RKO (cell line): ENCODE measurements at places on chromosomes 5 and 9.
A peak's percentile ranks its signal among the peaks of the same experiment; 100 is the strongest.

- no peak for DNase-seq
Measured at GRCh38 chr9:20604562-20604961, 17.7 kb downstream of the MLLT3 start.

DNA sequence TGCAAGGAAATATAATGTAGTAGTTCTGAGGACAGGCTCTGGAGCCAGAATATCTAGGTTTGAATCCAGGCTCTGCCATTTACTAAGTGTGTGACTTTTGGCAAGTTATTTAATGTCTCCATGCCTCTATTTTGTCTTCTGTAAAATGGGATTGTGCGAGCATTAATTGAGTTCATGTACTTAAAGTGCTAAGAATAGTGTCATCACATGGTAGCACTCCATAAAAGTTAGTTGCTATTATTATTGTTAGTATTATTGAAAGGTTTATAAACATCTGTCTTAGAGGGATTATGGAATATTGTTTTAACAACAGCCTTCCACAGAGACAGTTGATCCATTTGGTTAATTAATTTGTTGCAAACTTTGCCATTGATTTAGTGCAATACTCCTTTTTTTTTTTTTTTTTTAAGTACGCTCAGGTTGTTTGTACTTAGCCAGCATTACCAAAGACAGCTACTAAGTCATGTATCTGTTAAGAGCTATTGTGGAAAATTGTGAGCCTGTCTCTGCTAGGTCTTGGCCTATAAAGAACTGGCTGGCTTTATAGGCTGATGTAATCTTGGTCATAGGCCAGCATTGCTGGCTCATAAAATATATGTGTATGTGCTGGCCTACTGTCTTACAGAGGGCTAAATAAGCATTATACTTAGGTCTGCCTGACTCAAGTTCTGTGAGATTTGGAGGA lies 174.7 kb downstream of the WDR70 start:
- peak; percentile 15 for DNase-seq

GRCh38 chr9:120935383-120935857 lies 8.8 kb upstream of the TRAF1 start:
- DNase-seq, result no peak

- no peak for DNase-seq
Measured at GRCh38 chr5:66443462-66444130, 152.6 kb upstream of the MAST4 start.

DNA sequence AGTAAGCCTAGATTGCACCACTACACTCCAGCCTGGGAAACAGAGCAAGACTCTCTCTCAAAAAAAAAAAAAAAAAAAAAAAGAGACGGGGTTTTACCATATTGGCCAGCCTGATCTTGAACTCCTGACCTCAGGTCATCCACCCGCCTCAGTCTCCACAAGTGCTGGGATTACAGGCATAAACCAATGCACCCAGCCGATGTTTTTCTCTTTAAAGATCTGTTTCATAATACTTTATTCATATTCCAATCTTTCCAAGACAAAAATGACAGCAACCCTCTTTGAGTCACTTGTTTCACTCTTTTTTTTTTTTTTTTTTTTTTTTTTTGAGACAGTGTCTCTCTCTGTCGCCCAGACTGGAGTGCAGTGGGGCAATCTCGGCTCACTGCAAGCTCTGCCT lies 13.6 kb upstream of the LMNB1 start:
- DNase-seq, result no peak

- no peak for DNase-seq
Measured at GRCh38 chr9:8782237-8782636, 982.7 kb upstream of the DMAC1 start.

DNA sequence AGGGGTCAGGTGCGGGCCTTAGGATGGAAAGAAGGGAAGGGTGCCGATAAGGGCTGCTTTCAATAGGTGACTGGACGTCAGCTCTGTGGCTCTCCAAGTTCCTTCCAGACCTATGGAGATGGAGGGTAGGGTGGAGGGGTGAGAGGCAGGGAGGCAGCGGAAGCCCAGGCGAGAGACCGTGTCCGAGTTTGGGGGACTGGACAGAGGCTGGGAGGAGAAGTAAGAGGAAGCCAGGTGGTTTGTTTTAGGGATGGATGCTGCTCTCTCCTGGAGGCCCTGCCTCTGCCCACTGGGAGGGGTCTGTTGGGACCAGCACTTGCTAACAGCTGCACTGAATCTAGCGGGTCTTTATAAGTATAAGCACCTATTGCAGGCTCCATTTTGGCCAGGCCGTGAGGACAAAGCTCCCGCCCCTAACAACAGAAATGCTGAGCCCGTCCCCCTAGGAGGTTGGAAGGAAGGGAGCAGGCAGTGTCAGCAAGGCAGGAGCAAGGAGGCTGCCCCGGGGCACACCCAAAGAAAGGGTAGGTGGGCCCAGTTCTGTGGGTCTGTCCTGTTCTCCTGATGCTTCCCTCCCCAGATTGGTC lies 167.5 kb downstream of the DAB2IP start:
- no peak for DNase-seq

- peak; percentile 13 for DNase-seq
Measured at GRCh38 chr5:74206579-74207550, 433.7 kb downstream of the ENC1 start.

- no peak for DNase-seq
Measured at GRCh38 chr9:119736491-119737454, 367.5 kb upstream of the BRINP1 start.

- DNase-seq, result no peak
Measured at GRCh38 chr9:125820100-125820804, 73.1 kb downstream of the PBX3 start.

DNA sequence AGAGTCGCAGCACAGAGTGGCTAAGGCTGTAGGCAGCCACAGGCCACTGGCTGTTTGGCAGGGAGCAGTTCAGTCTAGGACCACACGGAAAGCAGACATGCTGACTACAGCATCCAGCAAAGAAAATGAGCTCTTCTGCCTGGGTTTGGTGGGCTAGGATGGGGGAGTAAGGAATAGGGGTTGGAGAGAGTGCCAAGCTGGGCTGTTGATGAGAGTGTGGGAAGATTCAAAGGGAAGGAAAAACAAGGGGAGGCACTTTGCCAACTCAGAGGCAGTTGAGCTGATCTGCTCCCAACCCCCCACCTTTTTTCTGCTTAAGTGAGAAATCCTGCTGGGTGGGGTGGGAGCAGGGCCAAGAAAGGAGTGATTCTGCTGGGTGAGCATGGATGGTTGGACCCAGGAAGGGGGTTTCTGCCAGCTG lies 35.9 kb downstream of the SVEP1 start:
- DNase-seq, result no peak

GRCh38 chr5:57174128-57174889 lies 450 bp downstream of the GPBP1 start:
- DNase-seq, result peak; percentile 61

DNA sequence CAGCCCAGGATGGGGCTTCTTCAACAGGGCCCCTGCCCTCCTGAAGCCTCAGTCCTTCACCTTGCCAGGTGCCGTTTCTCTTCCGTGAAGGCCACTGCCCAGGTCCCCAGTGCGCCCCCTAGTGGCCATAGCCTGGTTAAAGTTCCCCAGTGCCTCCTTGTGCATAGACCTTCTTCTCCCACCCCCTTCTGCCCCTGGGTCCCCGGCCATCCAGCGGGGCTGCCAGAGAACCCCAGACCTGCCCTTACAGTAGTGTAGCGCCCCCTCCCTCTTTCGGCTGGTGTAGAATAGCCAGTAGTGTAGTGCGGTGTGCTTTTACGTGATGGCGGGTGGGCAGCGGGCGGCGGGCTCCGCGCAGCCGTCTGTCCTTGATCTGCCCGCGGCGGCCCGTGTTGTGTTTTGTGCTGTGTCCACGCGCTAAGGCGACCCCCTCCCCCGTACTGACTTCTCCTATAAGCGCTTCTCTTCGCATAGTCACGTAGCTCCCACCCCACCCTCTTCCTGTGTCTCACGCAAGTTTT lies 23.6 kb downstream of the PCDHGC5 start:
- no peak for DNase-seq

DNA sequence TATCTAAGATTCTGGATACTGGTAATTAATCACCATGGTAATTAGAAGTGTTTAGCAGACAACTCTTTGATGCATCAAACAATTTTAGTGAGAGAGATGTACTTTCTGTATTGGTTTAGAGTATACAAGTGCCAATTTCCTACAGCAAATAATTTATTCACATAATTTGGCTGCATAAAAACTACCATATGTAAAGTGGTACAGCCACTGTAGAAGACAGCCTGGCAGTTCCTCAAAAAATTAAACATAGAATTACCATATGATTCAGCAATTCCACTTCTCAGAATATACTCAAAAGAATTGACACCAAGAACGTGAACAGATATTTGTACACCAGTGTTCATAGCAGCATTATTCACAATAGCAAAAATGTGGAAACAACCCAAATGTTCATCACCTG lies 36.2 kb downstream of the PHAX start:
- DNase-seq, result no peak

- peak; percentile 74 for DNase-seq
Measured at GRCh38 chr9:76866689-76867088, 39.2 kb downstream of the PRUNE2 start.

DNA sequence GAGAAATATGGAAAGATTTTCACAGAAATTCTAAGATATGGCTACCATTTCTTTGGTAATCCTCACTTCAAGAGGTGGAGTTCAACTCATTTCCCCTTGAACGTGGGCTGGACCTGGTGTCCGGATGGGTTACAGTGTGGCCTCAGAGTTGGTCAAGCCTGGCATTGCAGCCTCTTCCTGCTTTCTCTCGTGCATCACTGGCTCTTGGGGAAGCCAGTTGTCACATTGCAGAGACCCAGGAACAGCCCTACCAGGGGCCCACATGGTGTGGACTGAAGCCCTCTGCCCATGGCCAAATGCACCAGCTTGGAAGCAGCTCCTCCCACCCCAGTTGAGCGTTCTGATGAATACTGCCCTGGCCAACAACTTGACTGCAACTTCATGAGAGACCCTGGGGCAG lies 47.7 kb upstream of the FCN1 start:
- DNase-seq, result no peak

DNA sequence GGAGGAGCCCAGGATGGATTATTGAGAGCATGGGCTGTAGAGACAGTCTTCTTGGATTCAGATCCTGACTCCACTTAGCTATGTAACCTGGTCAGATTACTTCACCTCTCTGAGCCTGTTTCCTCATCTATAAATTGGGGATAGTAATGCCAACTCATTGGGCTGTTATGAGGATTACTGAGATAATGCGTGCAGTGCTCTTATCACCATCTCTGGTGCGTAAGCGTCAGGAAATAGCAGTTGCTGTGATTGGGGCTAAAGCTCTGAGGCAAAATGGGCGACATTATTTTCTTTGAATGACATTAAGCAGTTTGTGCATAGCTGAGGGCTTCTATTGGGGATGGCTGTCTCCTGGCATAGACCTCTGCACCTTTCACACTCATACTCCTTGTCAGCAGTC lies 995 bp upstream of the MSMP start:
- no peak for DNase-seq

DNA sequence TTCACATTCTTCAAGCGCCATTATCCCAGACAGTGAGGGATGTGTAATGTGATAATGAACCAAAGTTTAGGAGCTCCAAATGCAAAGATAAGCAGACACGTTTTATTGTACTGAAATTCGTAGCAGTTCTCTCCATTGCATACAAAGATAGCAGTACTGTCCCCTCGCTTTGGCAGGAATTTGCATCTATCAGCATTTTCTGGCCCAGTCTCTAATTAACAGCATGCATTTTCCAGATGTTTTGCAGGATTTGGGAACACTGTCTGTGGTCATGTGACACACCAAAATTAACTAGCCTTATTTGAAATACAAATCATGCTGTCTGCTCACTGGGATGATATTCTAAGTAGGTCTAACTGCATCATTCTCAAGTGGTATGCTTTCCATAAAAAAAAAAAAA lies 235.9 kb upstream of the TRPM3 start:
- no peak for DNase-seq

DNA sequence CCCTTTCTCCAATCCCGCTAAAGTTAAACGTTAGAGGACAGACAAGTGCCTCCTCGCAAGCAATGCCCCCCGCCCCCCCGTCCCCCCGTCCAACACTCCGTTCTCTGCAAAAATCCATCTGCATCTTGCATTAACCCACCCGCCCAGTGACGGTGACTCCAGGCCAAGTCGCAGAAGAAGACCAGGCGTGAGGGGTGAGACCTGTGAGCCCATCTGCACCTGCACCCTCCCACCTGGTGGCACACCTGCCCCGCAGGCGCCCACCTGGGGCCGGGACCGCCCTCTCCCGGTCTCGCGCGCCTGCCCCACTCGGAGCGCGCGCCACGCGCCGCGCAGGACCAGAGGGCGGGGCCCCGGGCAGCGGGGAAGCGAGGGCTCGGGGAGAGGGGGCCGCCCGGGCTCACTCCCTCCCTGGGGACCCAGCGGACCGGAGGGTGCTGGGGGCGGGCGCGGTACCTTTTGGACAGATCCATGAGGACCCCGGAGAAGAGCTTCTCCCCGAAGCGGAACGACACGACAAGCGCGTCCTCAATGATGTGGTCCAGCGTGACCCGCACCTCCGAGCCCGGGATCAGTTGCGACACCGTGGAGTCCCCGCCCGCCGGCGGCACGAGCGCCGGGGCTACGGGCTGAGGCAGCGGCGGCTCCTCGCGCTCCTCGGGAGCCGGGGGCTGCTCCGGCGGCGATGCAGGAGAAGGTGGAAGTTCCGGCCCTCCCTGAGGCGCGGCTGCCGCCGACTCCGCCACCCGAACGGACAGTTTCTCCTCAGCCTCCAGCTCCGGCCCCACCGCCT lies 705 bp downstream of the PWWP2A start:
- DNase-seq, result peak; percentile 19

- DNase-seq, result no peak
Measured at GRCh38 chr5:65434122-65434521, 47.6 kb downstream of the ADAMTS6 start.

DNA sequence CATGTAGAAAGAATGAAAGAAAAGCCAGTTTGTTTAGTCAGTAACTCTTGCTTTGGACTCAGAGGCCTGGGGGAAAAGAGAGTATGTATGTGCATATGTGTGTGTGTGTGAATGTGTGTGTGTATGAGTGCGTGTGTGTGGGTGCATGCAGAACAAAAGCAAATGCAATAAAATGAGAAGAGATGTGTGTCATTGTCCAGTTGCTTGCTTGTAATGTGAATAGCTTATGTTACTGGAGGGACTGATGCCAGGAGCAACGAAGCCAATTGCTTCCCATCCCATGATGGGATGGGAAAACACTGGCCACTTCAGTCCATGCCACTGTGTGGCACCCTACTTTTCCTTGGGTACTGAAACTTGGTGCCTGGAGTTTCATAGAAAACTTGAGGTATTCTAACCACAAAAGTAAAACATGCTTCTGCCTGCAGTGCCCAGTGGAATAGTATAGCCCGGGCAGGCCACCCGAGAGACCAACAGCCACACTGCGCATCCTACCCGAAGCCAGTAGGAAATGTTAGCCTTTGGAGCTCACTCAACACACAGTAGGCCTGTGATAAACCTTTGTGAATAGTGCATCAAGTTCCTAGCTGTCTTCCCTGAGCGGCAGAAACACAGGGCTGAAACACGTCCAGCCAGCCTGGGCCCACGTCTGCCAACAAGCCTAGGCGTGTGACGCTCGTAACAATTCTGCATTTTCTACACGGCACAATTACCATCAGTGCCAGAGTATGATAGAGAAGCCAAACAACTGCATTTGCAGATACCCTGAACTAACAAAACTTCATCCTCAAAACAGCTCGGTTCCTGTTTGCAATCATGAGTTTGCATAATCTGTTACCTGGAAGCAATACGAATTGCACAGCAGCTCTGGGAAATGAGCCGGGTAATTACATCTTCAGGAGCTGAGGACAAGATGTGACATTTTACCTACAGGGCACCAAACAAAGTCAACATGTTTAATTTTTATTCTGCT lies 198.1 kb downstream of the SYK start:
- DNase-seq, result no peak
